HL-60 (cell line): ENCODE measurements at places on chromosomes 11 and 22.

DNA sequence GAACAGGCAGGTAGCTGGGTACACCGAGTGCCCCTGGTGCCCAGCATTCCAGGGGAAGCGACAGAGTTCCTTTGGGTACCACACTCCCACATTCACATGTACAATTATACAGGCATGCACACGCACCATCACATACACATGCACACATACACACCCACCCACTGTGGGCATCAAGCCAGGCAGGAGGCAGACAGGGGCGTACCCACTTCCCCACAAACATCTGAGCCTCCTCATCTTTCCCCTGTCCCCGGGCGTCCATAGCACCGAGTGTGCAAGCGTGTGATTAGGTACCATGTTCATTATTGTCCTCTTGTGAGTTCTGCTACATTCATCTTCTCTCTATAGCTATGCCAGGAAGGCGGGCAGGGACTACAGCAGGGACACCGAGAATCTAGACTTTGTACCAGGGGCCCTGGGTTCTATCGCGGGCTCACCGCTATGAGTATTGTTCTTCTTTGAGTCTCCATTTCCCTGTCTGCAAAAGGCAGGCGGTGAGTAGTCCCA is 2.1 kb upstream of the CARD10 start:
- DNase-seq, result no peak

- DNase-seq, result no peak
Measured at GRCh38 chr11:33889296-33889695, 2.6 kb downstream of the LMO2 start.

- no peak for DNase-seq
Measured at GRCh38 chr11:118640332-118641154, 33.1 kb downstream of the PHLDB1 start.

- no peak for DNase-seq
Measured at GRCh38 chr11:130451231-130452019, 3.0 kb downstream of the ADAMTS15 start.

- no peak for DNase-seq
Measured at GRCh38 chr11:47460571-47461235, 11.8 kb upstream of the RAPSN start.

- DNase-seq, result no peak
Measured at GRCh38 chr22:23113067-23113846, 28.5 kb downstream of the RSPH14 start.

- no peak for DNase-seq
Measured at GRCh38 chr11:82680252-82680651, 53.4 kb downstream of the FAM181B start.

- DNase-seq, result peak; percentile 48
Measured at GRCh38 chr11:118876286-118876685, 7.4 kb upstream of the CXCR5 start.

DNA sequence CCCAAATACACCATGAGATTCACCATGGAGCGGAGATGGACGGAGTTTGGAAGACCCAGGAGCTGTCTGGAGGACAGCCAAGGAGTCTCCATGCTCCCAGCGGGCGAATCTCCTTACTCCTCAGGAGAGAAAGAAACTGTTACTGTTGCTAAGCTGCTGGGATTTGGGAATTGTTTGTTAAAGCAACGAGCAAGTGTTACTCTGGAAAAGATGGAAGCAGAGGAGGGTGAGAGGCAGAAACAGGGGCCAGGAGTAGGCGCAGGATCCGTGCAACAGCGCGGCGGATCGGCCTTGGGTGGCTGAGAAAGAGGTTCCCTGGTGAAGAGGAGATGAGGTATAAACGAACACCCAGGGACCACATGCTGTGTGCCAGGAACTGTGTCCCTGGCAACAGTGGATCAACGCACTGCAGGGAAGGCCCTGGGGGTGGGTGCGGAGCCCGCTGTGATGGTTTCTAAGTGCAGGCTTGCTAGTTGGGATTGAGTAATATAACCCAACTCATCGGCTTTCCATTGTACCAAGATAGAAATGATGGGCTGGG is 1436.4 kb downstream of the BRD1 start:
- DNase-seq, result no peak

GRCh38 chr11:28963187-28963586 is 855.0 kb downstream of the METTL15 start:
- no peak for DNase-seq

GRCh38 chr22:44822534-44822933 is 70.2 kb downstream of the ARHGAP8 start:
- DNase-seq, result no peak

DNA sequence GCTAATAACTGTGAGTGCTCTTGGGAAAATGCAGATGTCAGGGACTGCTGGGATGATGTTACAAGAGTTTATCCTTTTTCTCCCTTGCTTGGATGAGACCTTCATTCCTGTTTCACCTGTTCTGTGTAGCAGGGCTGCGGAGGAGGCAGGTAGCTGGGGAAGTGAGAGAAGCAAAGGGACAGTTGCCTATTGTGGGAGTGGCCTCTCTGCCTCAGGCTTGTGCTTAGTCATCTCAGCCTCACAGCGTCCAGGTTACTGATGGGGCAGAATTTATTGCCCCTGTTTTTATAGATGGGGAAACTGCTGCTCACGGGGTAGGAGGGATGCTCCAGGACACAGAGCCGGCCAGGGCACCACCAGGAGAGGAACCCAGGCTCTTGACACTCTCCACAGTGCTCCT is 1.7 kb downstream of the STX3 start:
- peak; percentile 37 for DNase-seq

DNA sequence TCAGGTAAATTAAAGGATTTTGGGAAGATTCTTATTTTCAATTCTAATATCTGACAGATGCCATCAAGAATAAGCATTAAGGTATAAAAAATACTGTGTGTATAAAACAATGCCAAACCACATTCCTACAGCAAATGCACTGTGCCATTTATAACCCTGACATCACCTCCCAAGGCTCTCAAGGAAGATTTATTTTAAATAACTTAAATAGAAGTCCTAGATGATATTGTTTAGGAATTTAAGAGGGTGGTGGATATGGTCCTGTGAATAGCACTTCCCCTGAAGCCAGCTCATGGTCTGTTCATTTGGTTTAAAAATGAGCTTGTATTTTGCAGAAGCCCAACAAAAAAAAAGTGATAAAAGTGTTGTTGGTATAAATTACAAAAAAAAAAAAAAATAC is 32.1 kb downstream of the PPIL2 start:
- no peak for DNase-seq

GRCh38 chr22:45462034-45462655 is 40.5 kb upstream of the FBLN1 start:
- peak; percentile 7 for DNase-seq

- no peak for DNase-seq
Measured at GRCh38 chr11:128941573-128942271, 949 bp downstream of the TP53AIP1 start.

- peak; percentile 53 for DNase-seq
Measured at GRCh38 chr11:64090806-64091516, 55.2 kb downstream of the FLRT1 start.

DNA sequence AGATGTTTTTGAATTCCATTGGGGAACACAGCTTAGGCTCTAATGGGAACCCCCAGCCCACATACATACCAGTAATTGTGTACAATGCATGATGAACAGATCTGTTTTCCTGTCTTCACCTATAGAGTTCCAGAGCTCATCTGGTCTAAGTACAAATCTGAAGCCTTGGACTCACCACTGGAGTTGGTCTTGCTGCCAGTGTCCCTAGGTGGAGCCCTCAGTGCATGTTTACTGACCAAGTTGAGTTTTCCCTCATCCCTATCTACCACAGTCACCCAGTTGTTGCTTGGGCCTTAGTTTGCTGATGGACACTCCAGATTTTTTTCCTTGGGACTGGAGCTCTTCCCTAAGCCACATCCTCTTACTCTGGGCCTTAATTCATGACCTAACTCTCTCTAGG is 159.2 kb upstream of the DDI1 start:
- DNase-seq, result no peak
